ENCODE measurements at places on chromosomes 16 and 17.

- no peak for DNase-seq
Measured at GRCh38 chr16:89600427-89600826, 13.0 kb upstream of the DPEP1 start.

GRCh38 chr17:41965694-41966462 is 717 bp upstream of the CNP start:
- DNase-seq: no peak

DNA sequence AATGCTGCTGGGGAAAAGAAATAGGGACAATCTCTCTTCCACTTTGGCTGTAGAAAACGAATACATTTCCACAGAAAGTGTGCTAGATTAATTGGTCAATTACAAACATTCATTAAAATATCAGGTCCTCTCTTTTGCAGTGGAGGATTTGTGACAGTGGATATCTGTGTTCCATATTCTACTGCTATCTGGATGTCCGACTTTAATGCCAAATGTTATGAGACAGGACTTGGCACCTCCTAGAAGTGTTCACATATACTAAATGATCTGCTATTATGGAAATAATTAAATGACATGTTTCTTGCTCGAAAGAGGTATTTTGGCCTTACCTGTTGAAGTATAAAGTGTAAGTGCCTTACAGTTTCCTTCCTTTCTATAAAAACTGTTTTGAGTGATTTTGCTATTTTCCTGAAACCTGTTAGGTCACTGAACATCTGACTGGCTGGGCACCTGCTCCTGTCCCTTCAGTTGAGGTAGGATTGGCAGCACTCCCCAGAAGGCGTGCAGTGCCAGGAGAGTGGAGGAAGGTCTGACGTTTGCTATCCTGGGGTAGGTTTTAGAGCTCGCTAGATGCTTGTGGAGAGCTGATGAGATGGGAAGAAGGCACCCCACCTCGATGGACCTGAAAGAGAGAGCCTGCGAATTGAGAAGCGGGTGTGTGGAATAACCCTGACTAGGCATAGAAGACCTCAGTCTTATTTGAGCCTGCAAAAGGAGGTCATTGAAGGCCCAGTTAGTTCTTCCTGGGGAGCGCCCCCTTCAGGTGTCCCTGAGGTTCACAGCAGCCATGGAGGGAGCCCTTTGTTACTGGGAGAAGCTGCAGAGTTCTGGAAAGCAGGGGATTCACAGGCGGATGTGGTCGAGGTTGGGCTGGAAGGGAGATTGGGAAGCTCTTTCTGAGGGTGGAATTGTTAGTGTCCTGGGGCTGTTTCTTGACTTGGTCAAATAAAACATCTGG is 159.4 kb upstream of the ZNF267 start:
- DNase-seq: no peak

- DNase-seq: no peak
Measured at GRCh38 chr17:74712756-74713155, at the start of gene CD300LF. CD300LF (minus strand) TSS chr17:74712923; CDS start chr17:74712866, 57 bp downstream.

DNA sequence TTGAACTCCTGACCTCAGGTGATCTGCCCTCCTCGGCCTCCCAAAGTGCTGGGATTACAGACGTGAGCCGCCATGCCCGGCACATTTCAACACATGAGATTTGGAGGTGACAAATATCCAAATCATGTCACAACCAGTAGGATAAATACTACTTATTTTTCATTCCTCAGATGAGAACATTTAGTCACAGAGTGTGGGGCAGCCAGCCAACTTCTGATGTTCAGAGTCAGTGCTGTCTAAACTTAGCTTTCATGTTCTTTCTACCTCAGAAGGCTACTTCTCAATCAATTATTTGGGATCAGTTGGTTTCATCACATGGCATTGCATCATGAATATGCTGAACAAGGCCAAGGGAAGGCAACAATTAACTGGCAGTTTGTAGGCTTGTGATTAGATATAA is 134.5 kb downstream of the CDH13 start:
- DNase-seq: no peak

DNA sequence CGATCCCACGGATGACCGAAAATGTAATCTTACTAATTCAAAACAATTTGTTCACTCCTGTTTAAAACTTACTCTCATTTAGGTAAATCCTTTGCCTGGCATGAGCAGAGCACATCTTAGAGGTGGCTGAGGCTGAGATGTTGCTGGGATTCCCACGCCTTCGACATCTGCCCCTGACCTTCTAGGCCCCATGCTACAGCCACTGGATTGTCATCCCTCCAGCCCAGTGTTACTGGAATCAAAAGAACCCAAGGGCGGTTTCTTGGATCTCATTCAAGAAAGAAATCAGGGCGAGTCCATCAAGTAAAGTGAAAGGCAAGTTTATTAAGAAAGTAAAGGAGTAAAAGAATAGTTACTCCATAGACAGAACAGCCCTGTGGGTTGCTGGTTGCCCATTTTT is 64.5 kb upstream of the SHISA6 start:
- DNase-seq: no peak

DNA sequence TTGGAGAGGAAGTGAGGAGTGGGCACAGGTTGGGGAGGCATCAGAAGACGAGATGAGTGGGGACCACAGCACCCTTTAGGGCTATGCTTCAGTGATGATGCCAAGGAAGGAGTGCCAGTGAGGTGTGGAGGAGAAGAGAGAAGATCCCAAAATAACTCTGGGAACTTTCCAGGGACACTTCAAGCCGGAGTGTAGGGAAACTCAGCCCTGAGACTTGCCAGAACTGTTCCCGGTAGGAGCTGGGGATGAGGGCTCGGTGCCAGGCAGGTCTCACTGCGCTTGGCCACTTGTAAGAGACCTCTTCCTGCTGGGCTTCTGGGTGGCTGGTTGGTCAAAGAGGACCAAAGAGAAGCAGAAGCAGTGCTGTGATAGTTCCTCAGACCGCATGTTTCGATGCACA is 63.6 kb downstream of the SHISA6 start:
- no peak for DNase-seq
